Testis (tissue), 5 donors: ENCODE measurements at places on chromosomes 4 and X. TPM values are rescaled to one million over a fixed set of nuclear protein-coding genes. Genes with fewer than 3 reads are reported as not detected.

- no peak for DNase-seq
Measured at GRCh38 chr4:123643691-123644090, 247.1 kb downstream of the SPRY1 start.

RPA4 gene
- total RNA-seq, result 8.7 TPM

GLRB gene
- 2.4 TPM for total RNA-seq

CT47B1 gene
- total RNA-seq, result 17.9 TPM

DNA sequence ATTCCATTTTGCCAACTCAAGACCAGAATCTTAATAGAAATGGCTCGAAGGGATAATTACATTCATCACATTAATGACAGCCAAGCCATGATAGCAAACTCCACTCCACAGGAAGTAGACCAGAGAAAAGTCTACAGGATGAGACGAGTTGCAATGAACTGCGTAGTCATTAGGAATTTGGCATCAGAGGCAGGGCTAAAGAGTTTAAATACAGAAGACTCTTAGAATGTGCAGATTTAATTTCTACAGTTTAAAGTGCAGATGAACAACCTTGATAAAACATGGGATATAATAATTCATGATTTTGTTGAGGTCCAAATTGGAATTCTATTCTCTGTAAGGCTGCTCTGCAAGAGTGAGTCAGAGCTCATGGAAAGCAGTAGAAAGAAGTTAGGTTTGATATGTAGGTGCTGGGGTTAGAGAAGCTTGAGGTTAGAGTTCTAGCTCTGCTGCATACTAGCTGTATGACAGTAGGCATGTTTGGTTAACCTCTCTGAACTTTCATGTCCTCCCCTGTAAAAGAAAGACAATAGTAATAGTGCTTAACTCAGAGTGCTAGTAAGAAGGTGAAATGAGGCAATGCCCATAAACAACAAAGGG is 32.2 kb downstream of the LNX1 start:
- no peak for DNase-seq

DNA sequence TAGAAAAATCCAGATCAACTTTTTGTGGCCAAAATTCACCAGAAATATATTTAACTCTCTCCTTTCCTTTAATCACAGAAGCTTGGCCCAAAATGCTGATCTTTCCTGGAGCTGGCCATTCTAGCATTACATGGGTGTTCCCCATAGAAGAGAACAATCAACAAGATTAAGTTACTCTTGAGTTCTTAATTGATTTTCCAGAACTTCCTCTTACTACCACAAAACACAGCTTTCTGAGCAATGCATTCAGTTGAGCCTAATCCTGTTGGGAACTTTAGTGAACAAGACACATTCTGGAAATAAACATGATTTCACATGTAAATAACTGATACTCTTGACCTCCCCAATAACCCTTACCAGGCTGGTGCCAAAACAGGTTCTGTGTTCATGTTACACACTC is 45.4 kb upstream of the STIM2 start:
- no peak for DNase-seq

ZNF182 gene
- total RNA-seq, result 5.8 TPM

- DNase-seq, result no peak
Measured at GRCh38 chr4:137961051-137961438, 281.1 kb downstream of the SLC7A11 start.

- peak; percentile 14 for DNase-seq
Measured at GRCh38 chrX:132023896-132024386, 839 bp downstream of the STK26 start.

DNA sequence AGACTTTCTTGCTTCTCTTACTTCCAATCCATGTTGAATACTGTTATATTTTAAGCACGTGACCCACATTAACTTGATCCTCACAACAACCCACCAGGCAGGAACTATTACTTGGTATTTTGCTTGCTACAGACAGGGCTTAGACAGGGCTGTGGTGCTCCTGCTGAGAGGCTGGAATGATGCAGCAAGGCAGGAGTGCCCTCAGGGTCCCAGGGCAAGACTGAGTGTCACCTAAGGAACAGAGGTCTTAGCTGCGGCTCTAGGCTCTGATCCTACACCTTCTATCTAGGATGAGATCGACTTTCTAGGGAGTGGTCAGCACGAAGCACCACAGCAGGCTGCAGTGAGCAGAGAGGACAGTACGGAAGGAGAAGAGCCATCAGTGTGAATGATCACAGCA is 20.0 kb downstream of the TAPT1 start:
- no peak for DNase-seq

- no peak for DNase-seq
Measured at GRCh38 chr4:16686195-16686594, 212.2 kb downstream of the LDB2 start.

GRCh38 chrX:130909469-130910136 is 6.6 kb upstream of the ENOX2 start:
- no peak for DNase-seq

DNA sequence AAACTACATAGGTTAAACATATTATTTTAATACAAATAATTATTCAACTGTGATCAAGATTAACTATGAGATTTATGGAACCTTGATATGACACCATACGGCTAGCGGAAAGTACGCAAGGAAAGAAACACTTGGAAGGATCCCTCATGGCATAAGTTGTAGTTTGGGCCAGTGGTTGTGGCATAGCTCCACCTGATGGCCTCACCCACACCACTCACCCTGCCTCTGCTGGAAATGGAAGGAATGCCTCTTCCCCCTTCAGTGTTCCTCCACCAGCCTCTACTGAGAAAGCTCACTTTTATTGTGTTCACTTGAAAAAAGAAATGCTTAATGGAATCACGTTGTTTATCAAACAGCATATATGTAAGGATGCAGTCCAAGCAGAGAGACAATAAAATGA is 86.4 kb downstream of the BMP15 start:
- no peak for DNase-seq

DNA sequence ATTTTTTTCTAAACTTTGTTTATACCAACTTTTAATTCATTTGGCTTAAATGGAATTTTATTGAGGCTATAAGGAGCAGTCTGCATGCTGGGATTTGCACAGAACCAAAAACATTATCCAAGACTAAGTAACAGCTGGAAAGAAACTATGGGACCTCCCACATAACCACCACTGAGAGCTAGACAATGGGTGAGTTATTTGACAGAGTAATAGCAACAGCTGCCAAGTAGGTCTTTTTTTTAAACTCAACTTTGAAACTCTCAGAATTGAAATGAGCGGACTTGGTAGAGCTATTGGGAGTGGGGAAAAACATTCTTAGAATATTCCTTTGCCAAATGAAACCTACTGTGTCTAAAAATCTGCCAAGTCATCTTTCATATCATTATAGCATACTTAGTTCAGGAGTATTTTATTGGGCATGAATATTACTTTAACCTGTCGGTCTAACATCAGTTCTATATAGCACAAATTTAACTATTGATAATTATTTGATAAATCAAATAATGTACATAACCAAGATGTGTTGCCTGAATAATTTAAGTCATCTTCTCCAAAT is 1428.0 kb downstream of the PCDH7 start:
- no peak for DNase-seq

DNA sequence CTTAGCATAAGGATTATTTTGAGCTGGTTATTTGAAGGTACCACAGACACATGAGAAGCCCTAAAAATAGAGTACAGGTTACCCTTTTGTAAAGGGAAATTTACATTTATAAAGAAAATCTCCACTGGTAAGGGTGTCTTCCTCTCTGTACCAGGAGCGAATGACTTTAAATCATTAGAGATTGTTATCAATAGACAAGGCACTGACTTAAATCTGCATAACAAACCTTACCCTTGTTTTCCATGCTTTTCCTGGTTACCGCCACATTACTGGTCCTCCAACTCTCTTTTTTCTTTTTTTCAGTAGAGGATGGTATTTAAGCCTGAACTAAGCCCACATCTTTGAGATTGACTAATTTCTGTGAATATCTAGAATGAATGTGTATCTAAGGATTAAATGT is 129.8 kb downstream of the SLC7A11 start:
- DNase-seq, result no peak

DNA sequence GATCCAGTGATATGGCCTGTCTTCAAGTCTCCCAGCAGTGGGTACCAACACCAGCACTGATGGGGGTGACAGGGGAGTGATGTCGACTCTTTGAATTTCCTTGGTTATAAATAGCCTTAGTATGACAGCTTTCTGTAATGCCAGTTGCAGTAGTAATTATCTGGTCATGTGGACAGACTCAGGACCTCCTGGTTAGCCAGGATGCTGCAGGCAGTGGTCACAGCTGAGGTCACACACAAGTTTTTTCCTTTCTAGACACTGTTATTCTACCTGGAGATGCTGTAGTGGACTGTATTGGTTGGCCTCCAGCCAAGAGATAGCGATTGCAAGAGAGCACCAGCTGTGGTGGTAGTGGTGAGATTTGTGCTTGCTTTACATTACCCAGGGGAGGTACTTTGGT is 63.6 kb downstream of the UPRT start:
- DNase-seq, result no peak

DNA sequence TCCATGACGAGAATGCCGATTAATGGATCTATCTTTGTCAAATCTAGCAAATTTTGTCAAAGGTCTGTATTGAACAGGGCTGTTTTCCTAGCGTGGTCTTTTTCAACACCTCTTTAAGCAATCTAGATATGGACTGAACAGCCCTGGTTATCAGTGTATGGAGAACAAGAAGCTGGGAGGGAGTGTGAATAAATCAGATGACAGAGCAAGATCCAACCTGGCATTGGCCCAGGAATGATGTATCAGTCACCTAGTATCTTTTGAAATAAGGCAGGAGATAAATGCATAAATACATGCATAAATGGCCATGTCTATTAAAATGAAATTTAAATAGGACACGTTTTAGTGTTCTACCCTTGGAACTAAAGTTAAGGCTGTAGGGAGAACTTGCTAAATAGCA is 15.7 kb upstream of the AP1S2 start:
- no peak for DNase-seq

DNA sequence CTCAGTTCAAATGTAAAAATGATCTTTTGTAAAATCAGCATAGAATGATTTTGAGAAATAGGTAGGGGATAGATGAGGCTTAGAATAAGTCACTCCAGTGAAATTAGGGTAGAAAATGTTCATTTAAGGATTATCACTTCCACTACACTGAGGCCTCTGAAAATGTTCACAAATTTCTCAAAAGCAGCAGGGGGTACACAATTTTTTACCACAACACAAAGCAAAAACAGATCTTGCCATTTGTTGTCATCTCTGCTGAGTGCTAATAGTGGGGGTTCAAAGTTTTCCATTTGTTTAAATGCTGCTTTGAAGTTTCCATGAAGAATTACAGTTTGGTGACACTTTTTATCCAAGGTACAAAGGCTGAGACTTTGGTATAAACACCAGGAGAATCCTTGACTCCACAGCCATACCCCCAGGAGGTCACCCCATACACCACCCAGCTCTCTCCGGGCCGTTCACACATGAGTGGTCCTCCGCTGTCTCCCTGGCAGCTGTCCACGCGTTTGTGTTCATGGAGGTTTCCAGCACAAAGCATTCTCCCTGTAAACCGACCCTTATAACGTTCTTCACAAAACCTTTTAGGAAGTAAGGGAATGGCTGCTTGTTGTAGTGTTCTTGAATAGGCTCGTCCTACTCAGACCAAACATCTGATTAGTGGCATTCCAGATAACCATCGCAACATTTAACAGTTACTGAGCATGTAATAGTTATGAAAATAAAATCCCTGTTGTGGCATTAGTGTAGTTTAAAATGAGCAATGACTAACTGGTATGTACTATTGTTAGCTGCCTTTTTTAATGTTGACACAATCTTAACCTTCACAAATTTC is 71.0 kb downstream of the PRSS12 start:
- DNase-seq, result no peak

- DNase-seq, result no peak
Measured at GRCh38 chr4:141909541-141909940, 273.2 kb downstream of the IL15 start.

HDAC8 gene
- 30.3 TPM for total RNA-seq

- DNase-seq, result no peak
Measured at GRCh38 chr4:105149771-105150170, 3.1 kb downstream of the TET2 start.

- peak; percentile 84 for DNase-seq
Measured at GRCh38 chr4:16916719-16917337, 18.4 kb upstream of the LDB2 start.

CT45A10 gene
- total RNA-seq, result 27.9 TPM

DNA sequence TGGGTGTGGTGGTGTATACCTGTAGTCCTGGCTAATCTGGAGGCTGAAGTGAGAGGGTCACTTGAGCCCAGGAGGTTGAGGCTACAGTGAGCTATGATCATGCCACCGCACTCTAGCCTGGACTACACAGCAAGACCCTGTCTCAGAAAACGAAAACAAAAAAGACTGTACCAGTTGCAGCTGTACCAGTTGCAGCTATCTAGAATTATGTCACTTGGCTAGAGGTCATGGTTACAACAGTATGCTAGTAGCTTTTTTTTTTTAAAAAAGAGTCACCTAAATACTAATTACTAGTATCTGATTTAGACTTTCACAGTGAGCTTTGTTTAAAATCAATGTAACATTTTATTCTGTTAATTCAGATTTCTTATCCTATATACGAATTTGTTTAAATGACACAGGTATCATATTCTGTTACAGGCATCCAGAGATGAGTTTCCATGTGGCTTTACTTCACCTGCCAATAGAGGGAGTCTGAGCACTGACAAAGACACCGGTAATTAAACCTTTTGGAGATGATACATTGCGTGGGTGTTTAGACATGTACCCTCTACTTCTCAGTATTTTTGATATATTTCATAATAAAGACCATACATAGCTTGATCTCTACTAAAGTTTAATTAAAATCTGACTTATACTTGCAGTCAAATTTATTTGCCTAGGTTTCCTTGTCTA is 100.2 kb upstream of the IL13RA1 start:
- no peak for DNase-seq

ETDB gene
- total RNA-seq, result 2.0 TPM

- DNase-seq, result no peak
Measured at GRCh38 chr4:41197996-41198395, 16.3 kb downstream of the APBB2 start.

- DNase-seq, result peak; percentile 81
Measured at GRCh38 chr4:140094438-140095420, 59.3 kb downstream of the MAML3 start.

DNA sequence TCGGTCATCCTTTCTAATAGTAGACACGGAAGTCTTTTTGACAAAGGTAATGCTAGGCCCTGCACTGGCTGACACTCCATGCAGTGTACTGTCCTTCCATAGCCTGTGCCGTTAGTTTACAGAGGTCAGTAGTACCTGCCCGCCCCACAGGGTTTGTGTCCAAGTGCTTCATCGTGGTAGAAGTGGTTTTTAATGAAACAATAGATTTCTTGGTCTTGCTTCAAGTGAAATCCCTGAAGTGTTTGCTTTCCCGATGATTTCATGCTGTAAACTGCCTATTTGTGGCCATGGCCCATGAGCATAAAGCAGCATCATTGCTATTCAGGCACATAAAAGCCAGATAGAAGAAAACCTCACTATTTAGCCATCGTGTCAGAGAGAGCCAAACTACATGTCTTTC is 139.3 kb downstream of the GPR143 start:
- no peak for DNase-seq

GRCh38 chrX:134173541-134174272 is 63.3 kb upstream of the CCDC160 start:
- DNase-seq, result no peak

- no peak for DNase-seq
Measured at GRCh38 chr4:120812216-120812615, 110.3 kb downstream of the PRDM5 start.
